Posterior cingulate gyrus (tissue), 11 donors: ENCODE measurements at places on chromosomes 11 and 22.

DNA sequence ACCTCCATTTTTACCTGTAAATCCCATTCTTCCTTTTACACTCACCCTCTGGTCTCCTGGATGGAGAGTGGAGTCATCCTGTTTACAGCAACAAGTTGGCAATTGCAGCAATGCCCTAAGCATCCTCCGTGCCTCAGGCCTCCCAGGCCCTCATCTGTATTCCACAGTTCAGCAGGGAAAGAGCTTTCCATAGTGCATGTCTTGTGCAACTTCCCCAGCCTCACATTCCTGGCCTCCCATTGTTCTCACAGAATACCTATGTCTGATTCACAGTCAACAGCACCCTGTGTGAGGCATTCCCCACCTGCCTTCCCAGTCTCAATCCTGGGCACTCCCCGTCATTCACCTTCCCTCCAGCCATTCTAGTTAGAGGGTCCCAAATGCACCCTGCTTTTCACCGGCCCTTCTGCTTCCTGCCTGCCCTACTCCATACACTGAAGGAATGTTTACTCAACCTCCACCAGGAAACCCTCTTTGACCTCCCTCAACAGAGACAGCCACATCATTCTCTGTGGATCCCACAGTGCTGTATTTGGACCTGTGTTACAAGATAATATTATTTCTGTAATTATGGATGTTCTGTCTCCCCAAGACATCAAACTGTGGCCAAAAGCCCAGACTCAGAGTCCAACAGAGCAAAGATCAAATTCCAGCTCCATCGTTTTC is 405.7 kb downstream of the BUD13 start:
- no peak for DNase-seq

- DNase-seq: no peak
These were observed 653.5 kb downstream of the FAM181B start for GRCh38 chr11:82080160-82080559.

DNA sequence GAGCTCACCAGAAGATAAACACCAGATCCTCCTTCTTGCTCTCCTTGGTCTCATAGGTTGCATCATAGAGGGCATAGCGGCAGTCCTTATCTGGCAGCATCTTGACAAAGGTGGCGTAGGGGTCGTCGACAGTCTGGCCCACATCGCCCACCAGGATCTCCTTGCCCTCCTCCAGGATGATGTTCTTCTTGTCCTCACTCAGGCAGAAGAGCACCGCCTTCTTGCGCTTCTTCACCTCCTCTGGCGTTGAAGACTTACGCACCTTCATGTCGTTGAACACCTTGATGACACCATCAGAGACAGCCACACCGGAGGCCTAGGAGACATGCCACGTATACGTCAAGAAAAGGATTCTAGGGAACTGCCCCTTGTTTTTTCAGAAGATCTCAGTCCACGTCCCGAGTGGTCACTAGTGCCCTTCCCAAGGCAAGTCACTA is 2.0 kb downstream of the CFL1 start:
- no peak for DNase-seq

DNA sequence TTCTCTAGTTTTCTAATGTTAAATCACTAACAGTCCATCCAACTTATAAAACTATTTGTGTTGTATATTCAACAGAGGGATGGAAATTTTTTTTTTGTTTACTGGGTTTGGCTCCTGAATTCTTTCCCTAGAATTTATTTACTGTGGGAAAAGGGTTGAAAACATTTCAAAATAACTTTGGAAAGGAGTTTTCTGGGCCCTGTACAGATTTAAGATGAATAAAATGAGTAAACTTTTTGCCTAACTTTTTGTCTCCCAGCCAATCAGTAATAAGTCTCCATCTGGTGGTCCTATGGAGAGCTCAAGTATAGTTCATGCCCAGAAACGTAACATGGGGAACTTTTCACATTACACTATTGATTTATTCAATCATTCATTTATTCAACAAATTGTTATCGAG is 16.7 kb upstream of the PRSS23 start:
- DNase-seq: no peak

- DNase-seq: peak; percentile 41
These were observed 3.4 kb upstream of the NR1H3 start for GRCh38 chr11:47254386-47254785.

GRCh38 chr11:127997594-127997993 is 589.8 kb downstream of the ETS1 start:
- no peak for DNase-seq

DNA sequence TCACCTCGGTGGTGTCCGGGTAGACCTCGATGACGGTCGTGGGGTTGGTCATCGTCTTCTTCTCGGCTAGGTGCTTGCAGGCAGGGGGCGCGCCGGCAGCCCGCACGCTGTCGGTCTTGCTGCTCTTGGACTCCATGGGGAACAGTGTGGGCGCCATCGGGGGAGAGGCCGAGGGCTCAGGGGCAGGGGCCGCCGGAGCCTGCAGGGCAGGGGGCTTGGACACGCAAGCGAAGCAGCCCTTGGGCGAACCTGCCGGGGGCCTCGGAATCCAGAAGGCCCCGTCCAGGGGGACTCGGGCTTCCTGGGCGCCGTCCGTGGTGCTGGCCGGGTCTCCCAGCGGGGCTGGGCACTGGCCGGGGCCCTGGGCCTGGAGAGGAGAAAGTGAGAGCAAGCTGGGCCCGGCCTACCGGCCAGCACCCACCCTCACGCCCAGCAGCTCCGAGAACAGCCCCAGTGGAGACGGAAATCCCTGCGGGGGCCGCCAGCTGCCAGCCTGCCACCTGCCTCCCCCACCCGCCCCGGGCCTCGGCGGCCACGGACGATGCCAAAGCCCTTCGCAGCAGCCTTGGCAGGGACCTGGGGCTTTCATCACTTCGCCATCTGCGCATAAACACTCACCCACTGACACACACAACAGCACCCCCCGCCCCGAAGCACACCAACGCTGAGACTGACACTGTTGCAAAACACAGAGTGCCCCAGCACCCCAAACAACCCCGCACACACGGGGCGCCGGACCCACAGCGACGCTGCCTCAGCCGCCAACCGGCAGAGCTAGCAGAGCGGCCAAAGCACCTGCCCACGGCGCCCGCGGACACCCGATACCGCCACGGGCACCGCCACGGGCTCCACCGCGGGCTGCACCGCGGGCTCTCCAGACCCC is 2.4 kb downstream of the IFITM10 start:
- peak; percentile 66 for DNase-seq
